ENCODE measurements at places on chromosomes 13 and 19.

- no peak for DNase-seq
Observed at GRCh38 chr19:30163663-30164062, 208.5 kb upstream of the ZNF536 start.

- DNase-seq, result no peak
Observed at GRCh38 chr19:15381864-15382263, 2.3 kb upstream of the AKAP8 start.

GRCh38 chr19:18861235-18861634, 29.5 kb downstream of the UPF1 start:
- DNase-seq, result no peak

- no peak for DNase-seq
Observed at GRCh38 chr19:35458731-35459391, 10.8 kb downstream of the FFAR2 start.

DNA sequence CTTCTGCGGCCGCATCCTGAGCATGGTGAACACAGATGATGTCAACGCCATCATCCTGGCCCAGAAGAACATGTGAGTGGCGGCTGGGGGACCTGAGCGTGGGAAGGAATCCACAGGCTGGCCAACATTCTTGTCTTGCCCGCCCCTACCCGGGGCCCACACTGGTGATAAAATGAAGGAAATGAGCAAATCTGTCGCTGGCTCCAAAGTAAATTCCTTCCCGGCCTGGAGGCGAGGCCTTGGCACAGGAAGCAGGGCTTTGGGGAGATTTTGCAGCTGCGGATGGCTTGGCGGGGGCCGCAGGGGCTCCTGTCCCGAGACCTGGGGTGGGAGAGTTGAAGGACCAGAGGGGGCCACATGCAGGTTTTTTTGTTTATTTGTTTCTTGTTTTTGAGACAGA, 4.4 kb downstream of the KXD1 start:
- no peak for DNase-seq

GRCh38 chr13:35894636-35895035, 236.5 kb downstream of the DCLK1 start:
- DNase-seq, result no peak

DNA sequence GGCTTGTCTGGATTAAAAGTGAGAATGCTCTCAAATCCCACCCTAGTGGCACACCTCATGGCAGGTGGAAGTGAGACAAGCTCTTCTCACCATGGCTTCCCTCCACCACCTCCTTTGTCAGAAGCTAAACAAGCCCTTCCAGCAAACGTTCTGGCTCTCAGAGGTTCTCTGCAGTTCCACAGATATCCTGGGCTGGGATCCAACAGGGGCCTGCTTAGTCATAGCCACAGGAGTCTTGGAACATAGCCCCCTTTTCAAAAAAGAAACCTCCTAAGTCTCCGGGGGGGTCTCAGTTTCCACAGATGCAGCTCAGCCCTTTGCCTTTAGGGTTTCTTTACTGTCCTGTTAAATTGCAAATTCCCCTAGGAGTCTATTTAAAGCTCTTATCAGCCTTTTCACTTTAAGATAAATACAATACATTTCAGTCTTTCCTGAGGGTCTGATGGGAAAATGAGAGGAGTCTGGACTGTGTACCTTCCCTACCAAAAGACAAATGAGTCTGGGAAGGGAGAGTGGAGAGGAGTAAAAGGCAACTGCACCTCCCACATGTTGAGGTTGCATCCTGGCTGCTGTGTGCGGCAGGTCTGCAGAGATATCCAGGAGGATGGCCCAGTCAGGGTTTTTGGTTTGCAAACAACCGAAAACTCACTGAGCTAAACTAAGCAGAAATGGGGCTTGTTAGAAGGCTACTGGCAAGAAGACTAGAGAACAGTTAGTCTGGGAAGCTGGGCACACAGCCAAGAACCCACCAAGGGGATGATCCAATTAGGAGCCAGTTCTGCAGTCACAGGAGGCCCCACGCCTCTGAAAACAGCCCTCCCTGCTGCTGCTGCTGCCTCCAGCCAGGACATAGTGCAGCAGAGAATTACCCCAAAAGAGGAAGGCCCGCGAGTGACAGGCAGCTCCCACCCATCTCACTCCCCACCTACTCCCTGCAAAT, 41.4 kb upstream of the SERP2 start:
- no peak for DNase-seq

DNA sequence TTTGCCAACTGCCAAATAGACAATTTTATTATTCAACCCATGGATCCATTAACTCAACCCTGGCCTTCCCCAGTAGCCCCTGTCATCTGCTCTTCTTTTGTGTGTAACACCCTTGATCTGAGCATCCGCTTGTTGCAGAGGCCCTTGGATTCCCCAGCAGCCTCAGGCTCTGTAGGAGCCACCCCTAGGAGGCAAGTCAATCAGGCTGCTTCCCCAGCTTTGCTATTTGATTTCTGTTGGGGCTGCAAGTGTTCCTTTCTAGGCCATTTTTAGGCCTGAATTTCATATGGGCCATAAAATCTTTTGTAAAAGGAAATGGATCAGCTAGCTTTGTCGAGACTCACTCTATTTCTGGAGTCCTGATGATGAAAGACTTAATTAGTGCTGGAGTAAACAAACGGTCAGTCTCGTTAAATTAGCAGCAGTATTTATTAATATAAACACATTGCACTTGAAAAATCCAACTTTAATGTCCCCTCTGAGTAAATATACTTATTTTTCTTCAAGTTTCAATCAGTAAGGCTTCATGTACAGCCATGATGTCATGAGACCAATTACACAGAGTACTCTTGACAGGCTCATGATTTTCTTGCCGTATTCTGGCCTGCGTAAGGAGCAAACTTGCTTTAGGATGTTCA, 105.3 kb downstream of the RGCC start:
- no peak for DNase-seq

- DNase-seq, result no peak
Observed at GRCh38 chr19:16429759-16430091, 42.0 kb downstream of the EPS15L1 start.

DNA sequence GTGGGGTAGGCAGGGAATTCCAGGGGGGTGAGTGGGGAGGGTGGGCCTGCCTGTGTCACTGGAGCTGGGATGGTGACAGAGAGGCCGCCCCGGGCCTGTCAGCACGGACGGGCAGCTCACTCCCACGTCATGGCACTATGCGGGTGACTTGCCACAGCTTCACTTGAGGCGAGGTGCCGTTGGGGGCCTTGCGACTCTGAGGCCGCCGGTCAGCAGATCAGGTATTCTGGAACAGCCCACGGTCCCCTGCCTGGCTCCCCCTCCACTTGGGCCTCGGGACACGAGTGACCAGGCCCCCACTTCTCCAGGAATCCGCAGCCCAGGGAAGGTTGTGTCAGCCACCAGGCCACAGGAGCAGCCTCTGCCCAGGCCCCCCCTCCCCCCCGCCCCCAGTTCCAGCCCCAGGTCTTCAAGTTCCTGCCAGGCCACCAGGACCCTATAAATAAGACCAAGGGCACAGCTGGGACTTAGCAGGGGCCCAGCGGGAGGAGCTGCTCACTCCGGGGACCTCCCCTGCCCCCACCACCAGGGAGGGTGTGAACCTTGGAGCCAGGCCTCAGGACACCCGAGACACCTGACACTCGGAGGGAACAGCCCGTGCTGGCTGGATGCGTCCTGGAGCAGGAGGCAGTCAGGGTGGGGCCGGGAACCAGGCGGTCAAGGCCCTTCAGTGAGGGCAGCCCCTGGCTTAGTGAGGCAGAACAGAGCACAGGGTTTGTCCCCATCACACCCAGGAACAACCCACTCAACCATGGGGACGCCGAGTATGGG, 2.7 kb upstream of the MIDN start:
- no peak for DNase-seq

GRCh38 chr13:23643338-23644125, 73.3 kb downstream of the TNFRSF19 start:
- DNase-seq, result no peak

DNA sequence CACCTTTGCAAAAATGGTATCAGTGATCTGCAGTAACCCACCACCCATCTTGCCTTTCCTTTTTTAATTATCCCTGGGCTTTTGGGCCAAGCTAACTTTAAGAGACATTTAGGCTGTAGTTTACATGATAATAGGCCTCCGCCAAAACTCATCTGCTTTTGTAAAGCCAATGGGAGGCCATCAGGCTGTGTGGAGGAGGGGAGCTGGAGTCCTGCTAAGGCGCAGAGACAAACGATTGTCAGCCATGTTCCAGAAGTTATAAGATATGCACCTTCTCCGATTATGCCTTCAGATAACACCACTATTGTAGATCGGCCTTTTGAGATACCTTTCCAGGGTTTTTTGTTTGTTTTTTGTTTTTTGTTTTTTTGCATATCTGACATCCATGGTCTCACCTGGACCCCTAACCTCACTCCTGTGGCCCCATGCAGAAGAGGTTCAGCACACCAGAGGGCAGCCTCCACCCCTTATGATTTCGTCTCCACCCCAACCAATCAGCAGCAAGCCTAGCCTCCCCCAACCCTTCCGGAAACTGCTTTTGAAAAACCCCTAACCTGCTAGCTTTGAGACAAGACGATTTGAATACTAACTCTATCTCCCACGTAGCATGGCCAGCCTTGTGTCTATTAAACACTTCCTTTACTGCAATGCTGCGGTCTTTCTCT, 113.9 kb upstream of the UBL3 start:
- no peak for DNase-seq

GRCh38 chr19:39347332-39348164, 5.3 kb downstream of the SAMD4B start:
- no peak for DNase-seq

GRCh38 chr13:42329239-42329638, 57.3 kb downstream of the AKAP11 start:
- no peak for DNase-seq

DNA sequence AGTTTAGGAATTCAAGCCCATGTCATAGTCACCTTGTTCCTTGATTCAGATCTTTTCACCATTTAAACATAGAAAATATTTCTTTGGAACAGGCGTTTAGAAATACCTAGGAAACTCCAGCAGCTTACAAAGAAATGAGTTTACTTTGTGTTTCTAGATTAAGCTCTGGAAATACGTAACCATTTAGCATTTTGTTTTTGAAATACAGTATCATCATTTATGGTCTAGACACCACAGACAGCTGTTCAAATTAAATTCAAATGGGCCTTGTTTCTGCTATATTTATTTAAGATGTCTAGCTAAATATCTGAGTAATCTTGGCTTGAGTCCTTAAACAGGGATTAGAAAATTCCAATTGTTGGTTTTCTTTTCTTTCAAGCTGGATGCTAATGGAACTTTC, 228.5 kb downstream of the NDFIP2 start:
- DNase-seq, result no peak

DNA sequence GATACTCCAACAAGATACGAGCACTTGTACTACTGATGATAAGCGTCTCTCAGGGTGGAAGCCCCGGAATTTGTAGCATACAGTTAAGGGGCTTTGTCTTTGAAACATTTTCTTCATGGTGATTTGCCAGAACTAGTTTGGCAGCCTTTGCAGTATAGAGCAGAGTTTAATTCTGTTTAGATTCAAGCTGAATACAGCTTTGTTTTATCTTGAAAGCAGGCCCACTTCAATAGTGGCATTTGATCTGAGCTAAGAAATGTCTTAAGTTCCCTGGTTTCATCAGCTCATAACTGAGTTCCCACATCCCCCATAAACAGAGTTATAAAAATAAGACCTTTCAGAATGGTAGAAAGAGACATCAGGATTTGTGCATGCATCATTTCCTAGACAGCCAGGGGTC, 125.9 kb downstream of the MIPEP start:
- no peak for DNase-seq

GRCh38 chr13:52377898-52378297, 28.1 kb downstream of the THSD1 start:
- DNase-seq, result no peak

GRCh38 chr19:33921165-33921564, 124.5 kb downstream of the KCTD15 start:
- DNase-seq, result no peak

DNA sequence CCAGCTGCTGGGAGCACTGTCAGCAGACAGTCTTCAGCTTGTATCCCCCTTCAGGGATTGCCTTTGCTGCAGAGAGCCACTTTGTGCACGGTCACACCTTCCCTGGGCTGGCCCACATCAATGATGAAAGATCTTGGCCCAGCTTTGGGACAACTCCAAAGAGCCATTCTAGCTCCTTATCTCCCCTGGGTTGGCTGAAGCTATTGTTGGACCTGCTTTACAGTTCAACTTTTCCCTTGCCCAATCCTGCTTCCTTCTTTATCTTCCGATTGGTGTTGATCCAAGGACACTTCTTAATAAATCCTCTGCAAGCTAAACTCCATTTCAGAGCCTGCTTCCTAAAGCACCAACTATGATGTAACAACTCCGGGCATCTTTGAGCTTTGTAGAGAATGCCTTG, 466.4 kb downstream of the KLF12 start:
- DNase-seq, result no peak

- no peak for DNase-seq
Observed at GRCh38 chr19:39131255-39131755, 5.7 kb downstream of the PAK4 start.

GRCh38 chr19:44765033-44765948, 12.4 kb upstream of the CBLC start:
- no peak for DNase-seq

- DNase-seq, result no peak
Observed at GRCh38 chr13:51262501-51263211, 40.5 kb downstream of the FAM124A start.

DNA sequence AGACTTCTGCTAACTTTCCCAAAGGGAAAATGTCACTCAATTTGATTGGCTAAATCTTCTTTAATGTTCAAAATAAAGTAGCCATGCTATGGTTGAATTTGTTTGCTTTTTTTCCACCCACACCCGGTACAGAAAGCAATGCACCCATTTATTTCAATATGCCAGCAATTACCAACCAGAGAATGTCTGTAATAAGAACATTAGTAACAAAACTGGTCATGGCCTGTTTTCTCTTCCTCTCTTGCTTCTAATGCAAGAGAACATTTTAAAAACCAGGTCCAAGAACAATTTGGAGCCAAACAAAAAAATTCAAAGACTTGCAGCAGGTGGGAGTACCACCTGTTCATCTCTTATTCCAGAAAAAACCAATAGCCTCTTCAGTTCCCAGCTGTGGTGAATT, 1108.8 kb upstream of the PCDH20 start:
- DNase-seq, result no peak

GRCh38 chr19:47511681-47512080, 3.2 kb downstream of the NAPA start:
- DNase-seq, result no peak

- DNase-seq, result no peak
Observed at GRCh38 chr13:39773833-39774232, 118.4 kb downstream of the COG6 start.

- DNase-seq, result no peak
Observed at GRCh38 chr19:16262618-16263017, 62.0 kb upstream of the KLF2 start.

GRCh38 chr19:12364391-12365235, 870 bp downstream of the ZNF442 start:
- DNase-seq, result no peak

- no peak for DNase-seq
Observed at GRCh38 chr13:73062468-73062867, 3.7 kb downstream of the KLF5 start.

- no peak for DNase-seq
Observed at GRCh38 chr13:77389625-77390000, 62.7 kb upstream of the MYCBP2 start.

GRCh38 chr19:5917431-5918107, 3.5 kb downstream of the CAPS start:
- DNase-seq, result no peak

GRCh38 chr13:99305158-99305557, 2.0 kb downstream of the GPR183 start:
- no peak for DNase-seq
